ENCODE measurements at places on chromosomes 3 and 15.

- DNase-seq: no peak
Measured at GRCh38 chr3:52892625-52893311, 4.6 kb downstream of the STIMATE start.

GRCh38 chr15:81531109-81531592, 157.1 kb upstream of the TMC3 start:
- DNase-seq: no peak

DNA sequence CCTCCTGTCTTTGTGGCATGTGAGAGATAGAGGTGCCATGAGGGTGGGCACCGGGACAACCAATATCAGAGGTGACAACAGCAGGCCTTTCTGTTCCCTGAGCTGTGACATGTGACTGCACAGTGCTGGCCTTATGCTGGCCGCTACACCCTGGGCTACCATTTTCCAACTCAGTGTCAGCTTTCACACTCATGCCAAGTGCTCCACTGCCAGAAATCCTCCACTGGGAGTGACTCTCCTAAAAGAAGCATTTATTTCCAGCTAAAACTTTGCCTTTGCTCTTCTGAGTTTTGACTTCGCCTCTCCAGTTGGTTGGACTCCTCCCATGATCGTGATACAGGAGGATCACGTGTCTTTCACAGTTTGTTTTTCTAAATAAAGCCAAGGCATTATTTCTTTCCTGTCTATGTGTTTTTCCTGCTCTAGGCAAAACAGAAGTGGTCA, 31.4 kb downstream of the CA12 start:
- no peak for DNase-seq

DNA sequence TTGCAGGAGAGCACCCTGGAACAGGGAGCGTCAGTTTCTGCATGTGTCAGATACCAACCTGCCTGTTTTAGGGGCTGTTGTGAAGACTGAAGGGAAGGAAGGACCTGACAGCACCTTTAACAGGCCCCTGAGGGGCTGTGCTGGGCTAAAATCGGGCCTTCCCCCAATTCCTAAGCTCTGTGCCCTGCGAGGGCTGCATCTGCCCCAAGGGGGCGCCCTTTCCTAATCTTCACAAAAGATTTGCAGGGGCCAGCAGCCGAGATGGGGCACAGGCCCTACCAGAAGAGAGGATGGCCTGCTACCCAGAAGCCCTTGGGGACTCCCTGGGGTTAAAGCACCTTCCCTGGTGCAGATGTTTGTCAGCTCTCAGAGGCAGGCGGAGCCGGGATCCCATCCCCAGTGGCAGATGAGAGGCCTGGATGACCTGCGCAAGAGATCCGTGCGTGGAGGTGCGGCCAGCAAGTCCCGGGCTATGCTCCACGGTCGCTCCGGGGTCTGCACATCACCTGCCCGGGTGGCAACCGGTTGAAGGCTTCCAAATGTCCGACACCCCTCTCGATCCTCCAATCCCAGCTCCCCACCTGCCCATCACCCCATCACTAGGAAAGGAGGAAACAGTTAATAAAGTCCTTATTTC, 53.6 kb downstream of the RHCG start:
- DNase-seq: no peak
